Omental fat pad (tissue), 4 donors: ENCODE measurements at places on chromosomes 6 and 20.

DNA sequence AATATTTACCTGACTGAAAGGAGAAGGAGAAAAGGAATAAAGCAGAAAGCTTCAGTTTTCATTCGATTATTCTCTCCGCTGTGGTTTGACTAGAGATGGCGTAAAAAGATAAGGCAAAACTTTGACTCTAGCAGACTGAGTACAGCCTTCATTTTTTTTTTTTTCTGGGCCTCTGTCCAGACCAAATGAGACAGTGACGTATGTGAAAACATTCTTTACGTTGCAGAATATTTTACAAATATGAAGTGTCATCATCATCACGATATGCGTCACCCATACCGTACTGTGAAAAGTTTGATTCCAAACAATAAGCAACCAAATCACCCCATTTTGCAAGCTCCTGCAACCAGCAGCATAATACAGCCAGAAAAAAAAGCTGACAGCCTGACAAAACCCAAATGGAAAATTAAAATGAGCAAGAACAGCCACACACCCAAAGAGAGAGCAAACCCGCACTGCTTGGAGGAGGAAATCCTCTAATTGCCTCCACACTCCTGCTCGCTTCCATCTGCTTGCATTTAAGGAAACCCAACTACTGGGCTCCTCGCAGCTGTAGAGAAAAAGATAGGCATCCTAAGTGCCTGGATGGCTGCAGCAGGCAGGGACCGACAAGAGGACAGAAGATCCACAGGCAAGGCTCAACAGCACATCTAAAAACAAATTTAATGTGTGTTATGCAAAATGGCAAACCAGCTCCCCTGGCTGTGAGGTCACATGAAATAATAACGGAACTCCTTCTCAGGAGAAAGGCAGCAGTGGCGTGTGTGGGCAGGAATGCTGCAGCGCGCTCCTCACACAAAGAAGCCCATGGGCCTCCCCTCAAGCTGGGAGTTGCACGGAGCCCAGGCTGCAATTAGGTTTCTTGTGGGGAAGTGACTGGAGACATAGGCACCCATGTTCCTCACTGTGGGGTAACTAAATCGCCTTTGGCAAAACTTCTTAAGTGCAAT, 113.1 kb downstream of the FYN start:
- DNase-seq, result no peak

- DNase-seq, result no peak
Measured at GRCh38 chr6:87572021-87572420, 17.8 kb downstream of the RARS2 start.

- no peak for DNase-seq
Measured at GRCh38 chr6:116314878-116315277, 35.1 kb upstream of the TSPYL1 start.

GRCh38 chr6:151452750-151453427, 963 bp upstream of the RMND1 start:
- DNase-seq, result no peak

DNA sequence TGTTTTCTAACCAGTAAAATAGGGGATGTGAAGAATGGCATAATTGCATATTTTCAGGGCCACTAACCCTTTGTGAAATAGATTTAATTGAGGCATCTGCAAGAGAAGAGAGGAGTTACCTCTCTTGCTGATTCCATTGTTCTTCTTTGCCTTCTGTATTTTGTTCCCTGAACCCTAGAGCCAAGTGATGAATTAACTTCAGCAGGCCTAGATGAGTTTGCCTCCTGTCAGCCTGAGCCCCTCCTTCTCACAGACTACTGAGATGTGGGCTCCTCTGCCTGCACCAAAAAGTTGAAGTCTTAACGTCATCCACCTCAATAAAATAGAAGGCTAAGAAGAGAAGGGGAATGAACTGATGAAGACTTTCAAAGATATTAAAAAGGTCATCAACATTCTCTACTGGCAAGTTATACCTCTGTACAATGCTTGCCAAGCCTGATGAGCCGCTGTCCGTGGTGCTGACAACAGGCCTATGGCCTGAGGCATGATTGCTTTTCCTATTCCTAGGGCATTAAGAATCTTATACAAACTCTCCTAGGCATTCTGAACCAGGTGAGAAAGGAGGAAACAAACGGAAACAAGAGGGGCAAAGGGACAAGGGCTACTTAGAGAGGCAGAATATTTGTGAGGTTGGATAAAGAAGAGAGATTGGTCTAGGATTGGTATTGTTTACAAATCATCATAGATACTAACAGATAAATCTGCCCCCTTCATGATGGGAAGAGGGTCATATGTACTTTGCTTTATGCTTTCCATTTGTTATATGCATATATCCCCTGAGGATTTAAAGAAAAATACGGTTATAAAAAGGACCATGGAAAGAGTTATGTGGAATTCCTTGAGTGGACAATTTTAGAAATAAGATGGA, 46.8 kb downstream of the CD24 start:
- no peak for DNase-seq

DNA sequence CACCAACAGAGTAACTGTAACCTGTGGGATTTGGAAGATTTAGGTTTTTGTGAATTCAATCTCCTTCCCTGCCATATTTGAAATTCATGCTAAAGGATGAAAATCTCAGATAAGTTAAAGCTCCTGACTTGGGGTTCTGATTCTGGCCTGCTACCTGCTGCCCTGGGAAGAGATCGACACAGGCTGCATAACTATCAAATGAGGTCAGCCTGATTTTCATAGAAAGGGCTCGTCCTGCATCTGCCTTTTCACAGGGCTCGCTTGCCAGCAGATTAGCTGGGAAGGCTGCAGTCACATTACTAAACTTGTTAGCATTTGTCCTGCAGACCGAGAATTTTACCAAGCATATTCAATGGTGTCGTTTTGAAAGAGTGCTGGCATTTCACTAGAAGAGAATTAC, 14.6 kb downstream of the GCLC start:
- no peak for DNase-seq

DNA sequence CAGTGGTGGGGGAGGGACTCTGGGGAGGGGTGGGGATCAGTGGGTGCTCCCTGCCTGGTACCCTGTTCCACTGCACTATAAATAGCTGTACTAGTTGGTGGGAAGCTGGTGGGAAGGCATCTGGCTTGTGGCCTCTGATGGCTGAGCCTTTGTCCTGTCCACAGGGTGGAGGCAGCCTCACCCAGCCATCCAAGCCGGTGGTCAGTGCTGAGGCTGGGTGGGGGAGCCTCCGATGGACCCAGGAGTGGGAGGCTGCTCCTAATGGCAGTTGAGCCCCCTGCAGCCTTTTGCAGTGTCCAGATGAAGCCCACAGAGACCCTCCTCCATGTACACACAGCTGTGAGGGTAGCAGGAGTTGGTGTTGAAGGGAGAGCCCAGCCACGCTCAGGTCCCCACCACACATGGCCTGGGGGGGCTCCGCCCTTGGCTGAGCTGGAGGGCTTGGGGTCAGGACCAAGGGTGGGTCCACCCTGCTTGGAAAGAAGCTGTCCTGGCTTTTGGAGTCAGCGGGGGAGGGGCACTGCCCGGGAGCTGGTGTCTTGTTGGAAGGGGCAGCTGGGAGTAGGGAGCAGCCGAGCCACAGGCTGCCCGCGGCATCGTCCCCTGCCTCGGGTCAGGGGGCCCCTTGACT, 2.5 kb downstream of the PPDPF start:
- DNase-seq, result no peak

DNA sequence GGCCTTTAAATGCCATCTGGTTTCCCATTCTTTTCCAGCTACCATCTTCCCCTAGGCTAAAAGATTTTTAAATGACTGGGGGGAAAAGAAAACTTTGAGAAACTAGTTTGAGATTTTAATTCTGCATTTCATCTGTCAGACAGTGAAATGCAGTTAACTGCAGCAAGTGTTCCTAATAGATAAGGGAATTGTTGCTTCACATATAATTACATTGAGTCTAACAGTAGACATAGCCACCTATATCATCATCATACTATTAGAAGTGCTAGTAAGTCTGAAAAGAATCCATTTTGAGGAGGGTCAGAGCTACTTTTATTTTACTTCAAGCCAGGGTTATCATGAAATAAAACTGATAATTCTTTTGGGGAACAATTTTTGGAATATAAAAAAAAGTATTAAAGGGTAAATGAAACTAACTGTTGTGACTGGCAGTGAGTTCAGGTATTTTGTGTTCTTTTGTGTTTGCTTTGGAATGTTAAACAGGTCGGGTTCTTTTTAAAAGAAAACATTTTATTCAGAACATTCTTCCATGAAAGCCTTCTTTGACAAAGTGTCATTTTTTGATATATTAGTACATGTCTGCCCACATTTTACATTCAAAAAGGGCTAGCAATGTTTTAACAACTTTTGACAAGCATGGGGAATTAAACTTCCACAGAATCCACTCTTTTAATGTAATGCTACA, 170.1 kb downstream of the HS3ST5 start:
- DNase-seq, result no peak

DNA sequence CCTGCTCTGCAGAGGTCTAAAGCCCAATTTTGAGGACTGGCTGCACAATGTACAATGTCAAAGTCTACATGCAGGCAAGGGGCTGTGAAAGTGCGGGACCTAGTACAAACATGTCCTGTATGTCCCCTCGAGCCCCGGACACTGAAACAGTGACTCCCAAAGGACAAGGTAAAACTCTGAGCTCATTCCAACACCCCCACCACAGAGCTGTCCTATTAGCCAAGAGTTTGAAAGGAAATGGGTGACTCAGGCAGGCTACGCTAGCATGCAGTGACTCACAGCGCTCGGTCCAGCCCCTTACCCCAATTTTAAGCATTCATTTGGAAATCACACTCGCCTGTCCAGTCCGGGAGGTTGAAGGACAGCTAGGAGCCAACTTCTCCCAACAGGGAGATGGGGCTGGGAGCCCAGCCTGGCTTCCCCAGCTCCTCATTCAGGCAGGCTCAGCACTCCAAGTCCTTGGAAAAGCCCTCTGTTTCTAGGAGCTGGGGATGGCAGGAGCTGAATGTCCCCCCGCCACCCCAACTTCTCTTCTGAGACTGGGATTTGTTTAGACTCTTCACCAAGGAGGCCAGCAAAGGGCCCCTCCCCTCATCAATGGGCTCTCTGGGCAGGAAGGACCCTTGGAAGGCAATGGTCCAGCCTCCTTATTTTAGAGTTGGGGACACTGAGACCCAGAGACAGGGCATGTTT, 3.9 kb downstream of the SDC4 start:
- DNase-seq, result peak; percentile 54
